Breast epithelium (tissue), 4 donors: ENCODE measurements at places on chromosomes 6 and 20. TPM values are rescaled to one million over a fixed set of nuclear protein-coding genes. Genes with fewer than 3 reads are reported as not detected.

The RBM12 gene
- 40.1 TPM for total RNA-seq

The DDO gene
- 1.6 TPM for total RNA-seq

The SPATA2 gene
- total RNA-seq = 4.0 TPM

The KIF3B gene
- 24.6 TPM for total RNA-seq

The MYB gene
- 61.9 TPM for total RNA-seq
